ENCODE measurements at places on chromosomes 13 and 19.
A peak's percentile ranks its signal among the peaks of the same experiment; 100 is the strongest.

- DNase-seq, result no peak
Measured at GRCh38 chr13:47897411-47898050, 103.5 kb downstream of the SUCLA2 start.

GRCh38 chr19:46922465-46922864, 61.7 kb downstream of the ARHGAP35 start:
- DNase-seq, result no peak

DNA sequence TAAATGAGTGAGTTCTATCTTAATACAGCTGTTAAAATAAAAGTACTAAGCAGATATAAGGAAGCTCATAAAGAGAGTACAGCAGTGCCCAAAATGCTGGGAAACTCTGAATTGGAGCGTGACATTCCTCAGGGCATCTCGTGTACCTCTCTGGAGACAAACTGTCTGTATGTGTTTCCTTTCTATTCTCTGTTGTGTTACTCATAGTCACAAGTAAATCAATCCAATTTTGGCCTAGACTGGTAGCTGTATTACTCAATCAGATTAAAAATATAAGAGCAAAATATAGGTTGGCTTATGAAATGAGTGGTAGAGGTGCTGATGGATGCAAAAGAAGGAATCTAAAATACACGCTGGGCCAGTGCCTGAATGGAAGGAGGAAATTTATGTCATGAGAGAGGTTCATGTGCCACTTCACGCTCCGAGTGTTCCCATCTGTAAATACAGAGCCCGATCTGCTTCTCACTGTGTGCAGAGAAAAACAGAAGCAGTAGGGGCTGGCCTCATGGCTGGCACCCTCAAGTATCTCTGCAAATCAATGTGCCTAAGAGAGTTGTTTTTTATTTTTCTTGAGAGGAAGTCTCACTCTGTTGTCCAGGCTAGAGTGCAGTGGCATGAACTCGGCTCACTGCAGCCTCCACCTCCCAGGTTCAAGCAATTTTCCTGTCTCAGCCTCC, 58.7 kb upstream of the RGCC start:
- no peak for DNase-seq

GRCh38 chr19:28607066-28607583, 605.8 kb downstream of the UQCRFS1 start:
- no peak for DNase-seq

GRCh38 chr13:106628936-106629659, 61.2 kb upstream of the ARGLU1 start:
- no peak for DNase-seq

- no peak for DNase-seq
Measured at GRCh38 chr13:98279473-98280175, 102.6 kb upstream of the RNF113B start.

DNA sequence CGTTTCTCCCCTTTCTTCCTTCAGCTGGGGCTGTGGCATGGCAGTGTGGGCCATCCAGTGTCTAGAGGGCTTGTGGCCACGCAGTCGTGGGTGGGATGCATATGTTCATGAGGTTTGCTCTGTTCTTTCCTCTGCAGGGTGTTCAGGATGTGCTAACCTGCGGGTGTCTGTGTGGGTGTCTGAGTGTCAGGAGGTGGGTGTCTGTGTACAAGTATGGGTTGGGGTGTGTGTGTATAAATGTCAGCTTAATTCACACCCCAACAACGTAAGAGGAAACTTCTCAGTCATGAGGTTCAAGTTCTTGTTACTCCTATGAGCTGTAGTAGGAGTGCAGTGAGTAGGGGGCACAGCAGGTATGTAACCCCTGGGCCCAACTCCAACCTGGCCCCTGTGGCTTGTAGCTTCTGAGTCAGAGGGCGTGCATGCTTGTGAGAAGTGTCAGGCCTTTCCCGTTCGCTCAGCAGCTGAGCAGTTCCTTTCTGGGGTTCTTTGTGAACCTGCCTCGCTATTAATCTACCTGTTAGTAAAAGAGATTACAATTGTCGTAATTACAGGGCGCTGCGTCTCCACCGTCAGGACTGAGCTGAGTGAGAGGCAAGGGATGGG, 49.1 kb downstream of the NFIX start:
- DNase-seq, result no peak

DNA sequence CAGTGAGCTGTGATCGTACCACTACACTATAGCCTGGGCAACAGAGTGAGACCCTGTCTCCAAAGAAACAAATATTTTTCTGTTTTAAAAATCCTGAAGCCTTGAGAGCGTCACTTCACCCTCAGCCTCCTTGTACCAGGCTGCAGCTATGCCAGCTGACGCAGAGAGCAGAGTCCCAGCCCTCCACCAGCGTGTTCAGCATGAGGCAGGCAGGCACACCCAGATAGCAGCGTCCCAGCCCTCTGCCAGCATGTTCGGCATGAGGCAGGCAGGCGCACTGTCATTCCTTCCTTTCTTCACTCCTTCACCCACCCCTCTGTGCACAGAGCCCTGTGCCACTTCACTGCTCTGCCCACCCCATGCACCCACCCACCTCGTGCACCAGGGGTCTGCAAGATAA, 43.3 kb upstream of the USE1 start:
- no peak for DNase-seq

DNA sequence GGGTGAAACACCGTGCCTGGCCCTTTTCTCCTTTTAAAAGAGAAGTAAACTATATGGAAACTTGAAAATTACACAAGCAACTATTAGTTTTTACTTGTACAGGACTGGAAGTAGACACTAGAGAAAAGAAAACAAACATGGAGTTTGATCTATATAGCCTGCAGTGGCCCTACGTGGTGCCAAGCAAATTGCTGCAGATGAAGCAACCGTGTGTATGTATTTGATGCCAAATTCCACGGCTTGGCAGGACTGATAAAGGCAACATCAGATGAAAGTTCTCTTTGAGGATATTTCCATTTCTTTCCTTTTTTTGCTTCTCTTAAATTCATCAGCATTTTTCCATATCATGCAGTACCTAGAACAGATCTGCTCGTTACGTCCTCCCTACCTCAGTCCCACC, 49.8 kb downstream of the ATP8A2 start:
- DNase-seq, result no peak

DNA sequence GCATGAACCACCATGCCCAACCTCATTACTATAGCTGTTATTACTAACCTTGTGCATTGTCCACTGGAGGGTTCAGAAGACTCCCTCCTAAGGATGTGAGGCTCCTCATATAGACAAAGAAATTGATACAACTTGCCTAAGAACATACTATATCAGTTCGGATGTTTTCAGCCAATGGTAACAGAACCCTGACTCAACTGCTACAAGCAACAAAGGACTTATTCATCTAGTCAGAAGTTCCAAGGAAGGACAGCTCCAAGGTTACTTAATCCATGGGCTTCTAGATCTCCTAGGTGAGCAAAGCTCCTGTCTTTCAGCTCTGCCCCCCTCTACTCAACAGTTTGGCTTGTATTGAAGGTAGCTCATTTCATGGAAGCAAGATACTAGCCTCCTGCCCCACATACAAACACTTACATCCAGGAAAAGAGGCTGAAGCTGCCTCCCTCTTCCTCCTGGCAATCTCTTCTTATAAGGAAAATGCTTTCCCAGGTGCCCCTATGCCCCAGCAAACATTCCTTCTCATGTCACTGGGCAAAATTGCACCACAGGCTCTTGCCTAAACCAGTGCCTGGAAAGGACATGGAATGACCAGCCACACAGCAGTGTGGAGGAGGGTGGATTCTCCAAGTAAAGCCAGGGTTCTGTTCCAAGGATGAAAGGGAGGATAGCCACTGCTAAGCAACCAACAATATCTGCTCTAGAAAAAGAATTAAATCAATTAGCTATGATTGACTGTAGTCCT, 497.8 kb downstream of the FOXO1 start:
- no peak for DNase-seq

DNA sequence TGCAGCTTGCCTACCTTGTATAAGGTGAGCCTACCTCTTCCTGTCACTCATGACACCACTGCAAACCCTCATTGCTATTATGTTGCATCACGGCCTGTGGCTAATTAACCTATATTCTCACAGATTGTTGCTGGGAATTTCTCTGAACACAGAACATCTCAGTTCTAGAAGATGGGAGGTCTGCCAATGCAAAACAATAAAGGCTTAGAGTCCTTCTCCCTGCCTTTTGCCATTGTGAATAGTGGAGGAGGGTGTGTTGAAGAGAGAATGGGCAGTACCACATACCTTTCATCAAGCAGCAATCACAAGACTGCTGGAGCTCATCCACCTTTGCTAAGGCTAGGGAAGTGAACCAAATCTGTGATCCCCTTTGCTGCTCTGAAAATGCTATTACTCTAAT, 34.4 kb downstream of the WDFY2 start:
- DNase-seq, result no peak

GRCh38 chr13:83815598-83815997, 66.7 kb downstream of the SLITRK1 start:
- DNase-seq, result no peak

DNA sequence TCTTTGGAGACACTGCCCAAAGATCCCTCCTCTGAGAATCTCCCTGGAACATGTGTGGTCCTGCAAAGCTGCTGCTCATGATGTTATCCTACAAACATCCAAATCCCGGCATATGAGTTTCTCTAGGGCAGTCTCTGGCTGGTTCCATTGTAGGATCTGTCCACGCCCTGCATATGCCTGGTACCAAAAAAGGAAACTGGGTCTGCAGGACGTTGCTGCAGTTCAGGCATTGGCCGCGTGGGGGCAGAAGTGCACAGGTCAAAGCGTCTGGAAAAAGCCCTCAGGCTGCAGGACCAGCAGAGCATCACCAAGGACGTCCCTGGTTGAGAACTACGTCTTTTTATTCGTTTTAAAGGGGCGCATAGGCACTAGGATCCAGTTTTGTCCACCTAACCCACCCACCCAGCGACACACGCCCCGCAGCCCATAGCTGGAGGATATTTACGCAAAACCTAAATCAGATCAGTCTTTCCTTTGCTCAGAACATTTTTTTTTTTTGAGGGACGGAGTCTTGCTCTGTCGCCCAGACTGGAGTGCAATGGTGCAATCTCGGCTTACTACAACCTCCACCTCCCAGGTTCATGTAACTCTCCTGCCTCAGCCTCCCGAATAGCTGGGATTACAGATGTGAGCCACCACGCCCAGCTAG, 12.9 kb upstream of the ZNF564 start:
- DNase-seq, result peak; percentile 50

GRCh38 chr13:25699056-25699455, 327.3 kb downstream of the ATP8A2 start:
- no peak for DNase-seq

GRCh38 chr13:102472650-102473049, 70.8 kb upstream of the FGF14 start:
- no peak for DNase-seq

- DNase-seq, result no peak
Measured at GRCh38 chr19:29897466-29897865, 44.6 kb upstream of the URI1 start.

- DNase-seq, result no peak
Measured at GRCh38 chr19:41230067-41230857, 11.2 kb downstream of the AXL start.

DNA sequence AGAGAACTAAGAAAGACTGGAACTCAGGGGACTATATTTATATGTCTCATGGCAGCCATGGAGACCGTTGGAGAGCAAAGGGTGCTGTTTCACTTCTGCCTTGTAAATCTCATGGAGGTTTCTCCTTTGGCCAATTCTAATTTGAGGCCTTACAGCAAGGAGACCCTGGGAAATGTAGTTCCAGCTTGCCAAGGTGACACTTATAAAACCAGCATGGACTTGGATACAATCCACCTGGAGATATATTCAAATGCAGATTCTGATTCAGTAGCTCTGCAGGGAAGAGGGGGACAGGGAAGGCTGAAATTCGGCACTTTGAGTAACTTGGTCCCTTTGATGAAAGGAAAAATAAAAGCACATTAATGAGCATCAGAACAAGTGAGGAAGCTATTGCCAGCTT, 90.0 kb downstream of the OXGR1 start:
- DNase-seq, result no peak

- DNase-seq, result no peak
Measured at GRCh38 chr13:76222511-76222910, 586.4 kb downstream of the LMO7 start.

DNA sequence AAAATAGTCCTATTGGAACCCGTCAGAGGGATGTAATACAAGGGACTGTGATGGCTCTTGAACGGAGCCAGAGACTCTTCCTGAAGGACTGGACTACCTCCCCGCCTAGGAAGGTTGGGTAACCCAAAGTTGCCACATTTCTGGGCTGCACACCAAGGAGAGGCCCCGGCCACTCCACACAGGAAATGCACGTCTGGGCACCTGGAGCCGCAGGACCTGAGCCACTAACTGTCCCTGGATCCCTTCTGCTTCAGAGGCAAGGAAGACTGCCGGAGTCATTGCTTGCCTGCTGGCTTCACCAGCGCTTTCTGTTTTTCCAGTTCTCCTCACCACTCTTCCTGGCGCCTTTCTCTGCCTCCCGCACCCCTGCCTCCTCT, 1.2 kb upstream of the FLT1 start:
- DNase-seq, result no peak

DNA sequence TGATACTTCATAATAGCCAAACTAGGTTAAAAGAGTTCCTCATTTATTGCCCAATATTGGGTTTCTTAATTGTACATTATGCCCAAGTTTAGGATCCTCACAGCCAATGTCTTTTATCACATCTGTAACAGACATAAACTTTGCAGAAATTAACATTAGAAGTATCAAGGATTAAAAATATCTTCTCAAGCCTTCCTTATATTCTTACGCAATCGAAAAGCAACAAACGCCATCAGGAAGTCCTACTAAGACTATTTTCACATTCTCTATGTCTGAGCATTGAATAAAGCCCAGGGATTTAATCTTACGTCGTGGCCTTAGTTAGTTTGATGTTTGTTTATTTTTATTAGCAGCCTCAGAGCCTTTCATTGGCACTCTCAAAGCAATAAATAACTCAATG, 1660.4 kb upstream of the MIR17HG start:
- no peak for DNase-seq

DNA sequence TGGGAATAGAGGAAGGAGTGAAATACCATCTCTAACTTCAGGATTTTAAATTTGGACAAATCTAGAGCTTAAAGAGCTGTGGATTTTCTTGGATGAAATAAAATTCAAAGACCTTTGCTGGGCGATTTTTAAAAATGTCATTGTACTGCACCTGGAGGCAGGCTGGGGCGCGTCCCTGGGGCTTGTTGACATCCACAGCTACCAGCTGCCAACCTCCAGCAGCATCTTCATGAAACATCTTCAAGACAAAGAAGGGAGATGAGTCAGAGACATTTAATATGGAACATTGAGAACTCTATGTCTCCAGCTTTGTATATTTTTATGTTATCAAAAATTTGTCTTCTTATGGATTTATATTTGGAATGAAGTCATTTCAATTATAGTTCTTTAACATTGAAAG, 132.5 kb downstream of the NALCN start:
- DNase-seq, result no peak

All from fibroblast of skin of left biceps (primary cell).